Memory B cell (primary cell): ENCODE measurements at places on chromosomes 1 and 21.

- no peak for DNase-seq
These were observed 2.0 kb downstream of the KRTAP10-9 start for GRCh38 chr21:44628707-44629391.

DNA sequence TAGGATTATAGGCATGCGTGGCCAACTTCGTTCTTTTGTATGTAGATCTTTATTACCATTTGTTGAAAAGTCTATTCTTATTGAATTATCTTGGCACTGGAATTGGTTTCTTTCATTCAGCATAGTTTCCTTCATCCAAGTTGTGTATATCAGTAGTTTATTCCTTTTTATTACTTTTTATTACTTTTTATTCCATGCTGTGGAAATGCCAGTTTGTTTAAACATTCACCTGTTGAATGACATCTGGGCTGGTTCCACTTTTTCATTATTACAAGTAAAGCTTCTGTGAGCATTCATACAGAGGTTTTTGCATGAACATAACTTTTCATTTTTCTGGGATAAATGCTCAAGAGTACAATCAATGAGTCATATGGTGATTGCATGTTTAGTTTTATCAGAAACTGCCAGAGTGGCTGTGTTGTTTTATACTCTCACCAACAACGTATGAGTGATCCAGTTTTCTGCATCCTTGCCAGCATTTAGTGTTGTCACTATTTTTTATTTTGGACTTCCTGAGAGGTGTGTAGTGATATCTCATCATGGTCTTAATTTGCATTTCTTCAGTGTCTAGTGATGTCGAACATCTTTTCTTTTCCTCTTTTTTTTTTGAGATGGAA is 28.6 kb downstream of the PTPRU start:
- DNase-seq: no peak

GRCh38 chr1:26112407-26112775 is 767 bp downstream of the PDIK1L start:
- DNase-seq: peak; percentile 18

DNA sequence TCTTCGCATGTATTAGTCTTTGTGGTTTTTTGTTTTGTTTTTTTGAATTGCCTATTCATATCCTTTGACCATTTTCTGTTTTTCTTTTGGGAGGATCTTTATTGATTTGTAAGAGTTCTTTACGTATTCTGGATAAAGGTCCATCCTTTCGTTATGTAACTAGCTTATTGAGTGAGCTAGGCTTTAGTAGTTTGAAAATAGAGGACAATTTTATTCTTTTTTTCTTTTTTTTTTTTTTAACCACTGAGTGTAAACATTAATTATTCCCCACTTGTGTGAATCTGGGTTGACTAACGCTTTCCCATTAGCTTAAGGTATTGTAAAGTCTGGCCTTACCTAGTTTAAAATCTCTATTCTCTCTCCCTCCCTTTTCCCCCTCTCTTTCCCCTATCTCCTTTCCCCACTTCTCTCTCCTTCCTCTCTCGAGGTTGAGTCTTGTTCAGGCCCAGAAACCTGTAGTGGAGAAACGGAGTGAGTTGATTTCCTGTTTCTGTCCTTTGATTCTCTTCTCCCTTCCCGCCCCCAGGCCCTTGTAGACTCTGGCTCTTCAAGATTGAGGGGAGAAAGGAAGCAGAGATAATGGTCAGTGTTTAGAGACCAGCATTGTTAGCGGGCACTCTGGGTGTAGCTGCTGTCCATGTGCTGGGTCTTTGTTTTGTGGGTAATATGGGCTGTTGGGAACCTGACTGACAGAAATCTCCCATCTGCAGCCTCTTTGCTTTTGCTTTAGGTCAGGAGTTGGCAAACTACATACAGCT is 1.5 kb downstream of the MORC3 start:
- DNase-seq: no peak

DNA sequence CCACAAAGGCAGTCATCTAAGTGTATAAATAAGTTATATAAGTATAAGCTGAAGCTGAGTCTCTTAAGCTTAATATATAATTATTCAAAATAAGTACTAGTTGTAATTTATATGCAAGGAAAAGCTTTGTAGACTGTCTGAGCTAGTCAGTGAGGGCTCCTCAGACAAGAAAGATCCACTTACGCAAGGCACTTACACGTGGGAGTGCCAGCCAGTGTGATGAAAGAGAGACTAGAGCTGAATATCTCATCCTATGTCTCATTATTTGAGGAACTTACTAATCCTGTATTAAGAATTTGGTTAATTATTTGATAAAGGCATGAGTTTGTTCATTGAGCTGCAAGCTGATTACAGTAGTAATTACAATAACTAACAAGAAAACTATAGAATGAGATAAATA is 146.9 kb downstream of the PDE4B start:
- no peak for DNase-seq
